H9 (cell line): ENCODE measurements at places on chromosomes 16 and 17. TPM values are rescaled to one million over a fixed set of nuclear protein-coding genes. Genes with fewer than 3 reads are reported as not detected.
A peak's percentile ranks its signal among the peaks of the same experiment; 100 is the strongest.

- DNase-seq = no peak
- peaks cover 42% of the 10 kb centered on the region for H3K36me3 ChIP-seq
- no peaks in the 10 kb centered on the region for H3K27me3 ChIP-seq
- no peak overlapping the region for H3K27ac ChIP-seq
- H3K4me1 ChIP-seq = peaks cover 5% of the 10 kb centered on the region; the same call in 1 of the 2 replicates
These were observed 10.3 kb downstream of the HSPB9 start for GRCh38 chr17:42132941-42133340.

DNA sequence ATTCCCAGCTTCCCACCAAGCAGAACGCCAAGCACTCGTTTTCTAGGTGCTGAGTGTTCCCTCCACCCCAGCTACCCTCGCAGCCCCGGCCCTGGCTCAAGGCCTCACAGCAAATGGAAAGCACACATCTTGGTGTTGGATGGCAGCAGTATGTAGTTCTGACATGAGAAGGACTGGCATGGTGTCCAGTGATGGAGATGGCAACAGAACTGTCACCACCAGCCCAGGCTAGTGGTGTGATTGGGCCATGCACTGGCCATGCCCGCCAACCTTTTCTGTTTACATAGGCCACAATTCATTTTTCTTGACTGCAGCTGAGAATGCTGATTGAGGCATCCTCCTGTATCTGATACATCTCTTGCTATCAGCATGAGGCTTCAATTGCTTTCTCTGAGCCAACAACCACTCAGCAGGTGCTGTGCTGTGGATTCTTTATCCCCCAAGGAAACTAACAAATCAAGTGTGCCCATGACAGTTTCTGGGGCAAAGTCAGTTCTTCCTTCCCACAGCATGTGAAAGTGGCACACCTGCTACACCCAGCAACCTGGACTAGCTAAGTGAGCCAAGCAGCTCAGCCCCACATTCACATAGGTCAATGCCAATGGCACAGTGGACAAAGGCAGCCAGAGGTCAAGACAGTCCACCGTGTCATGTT lies 3.8 kb downstream of the SLC12A4 start:
- H3K27ac ChIP-seq = no peak overlapping the region
- no peak for DNase-seq
- no peak overlapping the region for H3K4me3 ChIP-seq
- no peaks in the 10 kb centered on the region for H3K27me3 ChIP-seq

- no peaks in the 10 kb centered on the region for H3K4me1 ChIP-seq
- DNase-seq = no peak
- no peaks in the 10 kb centered on the region for H3K36me3 ChIP-seq
- no peak overlapping the region for H3K4me3 ChIP-seq
- H3K27ac ChIP-seq = no peak overlapping the region
These were observed 13.2 kb upstream of the ZNF469 start for GRCh38 chr16:88369447-88370008.

- no peaks in the 10 kb centered on the region for H3K36me3 ChIP-seq
- no peaks in the 10 kb centered on the region for H3K4me1 ChIP-seq
- no peak overlapping the region for H3K27ac ChIP-seq
- no peak overlapping the region for H3K4me3 ChIP-seq
These were observed 81.0 kb downstream of the MYH11 start for GRCh38 chr16:15775663-15776304.

DNA sequence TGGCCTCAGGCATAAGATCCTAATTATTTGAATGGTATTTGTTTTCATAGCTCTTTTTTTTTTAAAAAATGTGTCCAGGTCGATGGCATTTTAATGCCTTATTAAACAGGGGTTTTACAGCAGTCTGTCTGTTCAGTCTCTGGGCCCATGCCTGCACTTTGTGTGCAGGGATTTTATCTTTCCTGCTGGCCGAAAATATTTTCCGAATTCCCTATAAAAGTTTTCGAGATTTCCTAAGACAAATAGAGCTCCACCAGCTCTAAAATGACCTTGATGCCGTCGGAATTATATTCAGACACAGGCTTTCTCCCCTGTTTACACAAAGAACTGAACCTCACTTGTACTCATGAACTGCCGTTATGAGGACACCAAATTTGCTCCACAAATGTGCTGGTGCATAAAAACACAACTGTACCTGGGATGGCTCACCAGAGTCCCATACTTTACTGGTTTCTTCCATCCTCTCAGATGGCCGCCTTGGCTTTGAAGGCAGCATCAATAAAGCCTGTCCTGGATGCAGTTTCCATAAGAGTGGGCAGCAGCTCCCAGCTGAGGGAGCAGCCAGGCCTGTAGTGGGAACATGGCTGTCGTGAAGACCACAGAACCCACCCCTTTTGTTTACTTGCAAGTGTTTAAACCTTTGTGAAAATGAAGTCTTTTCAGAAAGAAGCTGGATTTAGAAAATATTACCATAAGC lies 44.9 kb downstream of the TBX4 start:
- H3K4me1 ChIP-seq = no peaks in the 10 kb centered on the region; the same call in 1 of the 2 replicates
- H3K4me3 ChIP-seq = no peak overlapping the region
- H3K27ac ChIP-seq = no peak overlapping the region
- H3K36me3 ChIP-seq = no peaks in the 10 kb centered on the region

KRT39 gene
- total RNA-seq = not detected in 2 replicates

RUNDC3A gene
- 2.2 and 3.8 TPM in 2 replicates for total RNA-seq

GRCh38 chr16:78386557-78387324 lies 287.3 kb downstream of the WWOX start:
- DNase-seq = no peak
- H3K4me3 ChIP-seq = no peak overlapping the region
- no peak overlapping the region for H3K27ac ChIP-seq
- H3K4me1 ChIP-seq = no peaks in the 10 kb centered on the region
- no peaks in the 10 kb centered on the region for H3K27me3 ChIP-seq
- peaks cover 5% of the 10 kb centered on the region; the same call in 1 of the 2 replicates for H3K36me3 ChIP-seq

DNA sequence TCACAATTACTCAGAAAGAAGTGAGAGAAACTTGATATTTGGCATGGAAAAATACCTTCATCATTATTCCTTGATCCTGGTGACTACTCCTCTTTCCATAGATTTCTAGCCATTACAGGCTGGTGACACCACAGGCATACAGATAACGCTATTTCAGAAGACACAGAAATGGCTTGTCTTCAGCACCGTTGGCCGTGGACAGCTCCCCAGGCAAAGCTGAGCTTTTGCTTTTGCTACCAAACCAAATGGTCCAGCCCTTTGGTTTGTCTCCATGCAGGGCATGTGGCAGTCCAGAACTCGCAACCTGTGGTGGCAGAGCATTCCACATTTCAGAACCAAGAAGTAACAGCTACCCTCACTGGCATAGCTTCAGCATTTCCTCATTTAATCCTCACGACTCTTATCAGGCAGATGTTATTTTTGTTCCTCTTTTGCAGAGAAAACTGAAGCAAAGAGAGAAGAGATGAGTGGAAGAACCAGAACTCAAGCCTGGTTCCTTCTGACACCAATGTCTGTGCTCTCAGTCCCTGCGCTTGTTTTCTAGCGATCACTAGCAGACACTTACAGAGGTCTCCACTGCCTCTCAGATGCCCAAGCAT lies 55.5 kb downstream of the HS3ST4 start:
- no peak overlapping the region for H3K4me3 ChIP-seq
- no peak overlapping the region for H3K27ac ChIP-seq
- H3K27me3 ChIP-seq = no peaks in the 10 kb centered on the region
- no peaks in the 10 kb centered on the region for H3K36me3 ChIP-seq
- DNase-seq = peak; percentile 48

- H3K4me1 ChIP-seq = no peaks in the 10 kb centered on the region; the same call in 1 of the 2 replicates
- no peak overlapping the region for H3K4me3 ChIP-seq
- no peak overlapping the region for H3K27ac ChIP-seq
- H3K36me3 ChIP-seq = peaks cover 5% of the 10 kb centered on the region; the same call in 1 of the 2 replicates
- H3K27me3 ChIP-seq = no peaks in the 10 kb centered on the region
- DNase-seq = no peak
These were observed 61.3 kb upstream of the SDK2 start for GRCh38 chr17:73705594-73705993.

DNA sequence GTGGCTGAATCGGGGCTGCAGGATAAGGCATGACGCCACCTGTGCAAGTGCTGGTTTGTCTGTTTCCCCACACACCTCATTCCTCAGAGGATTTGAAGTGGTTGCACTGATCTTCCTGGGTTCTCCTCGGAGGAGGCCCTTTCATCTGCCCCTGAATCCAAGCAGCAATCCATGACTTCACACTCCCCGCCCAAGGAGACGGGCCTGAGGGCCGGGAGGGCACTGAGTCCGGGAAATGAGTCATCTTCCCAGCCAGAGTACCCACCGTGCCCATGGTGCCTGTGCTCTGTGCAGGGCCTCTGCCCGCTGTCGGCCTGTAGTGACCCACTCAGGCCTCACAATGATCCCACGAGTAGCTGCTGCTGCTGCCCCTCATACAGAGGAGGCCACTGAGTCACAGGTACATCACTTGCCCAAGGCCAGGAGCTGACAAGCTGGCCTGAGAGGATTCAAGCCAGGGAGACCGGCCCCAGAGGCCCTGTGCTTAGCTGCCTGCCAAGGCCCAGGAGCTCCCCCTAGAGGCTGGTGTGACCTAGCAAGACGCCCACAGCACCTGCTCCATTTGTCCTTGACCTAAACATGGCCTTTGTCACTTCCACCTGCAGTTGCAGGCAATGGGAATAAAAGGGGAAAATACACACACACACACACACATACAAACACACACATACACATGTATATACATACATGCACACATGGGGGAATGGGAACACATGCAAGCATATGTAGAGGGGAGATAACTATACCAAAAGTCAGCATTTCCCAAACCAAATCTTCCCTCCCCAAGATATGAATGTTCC lies 240.0 kb downstream of the C16orf95 start:
- DNase-seq = peak; percentile 86
- H3K27ac ChIP-seq = no peak overlapping the region
- no peaks in the 10 kb centered on the region for H3K27me3 ChIP-seq
- H3K4me3 ChIP-seq = no peak overlapping the region

GRCh38 chr17:58593123-58593522 lies 78.7 kb upstream of the MTMR4 start:
- no peak overlapping the region for H3K27ac ChIP-seq
- no peaks in the 10 kb centered on the region for H3K36me3 ChIP-seq
- no peaks in the 10 kb centered on the region for H3K4me1 ChIP-seq

NOXO1 gene
- 1.3 and 1.7 TPM in 2 replicates for total RNA-seq

- no peak for DNase-seq
- H3K4me3 ChIP-seq = no peak overlapping the region; the same call in 2 of the 3 replicates
- peaks cover 17% of the 10 kb centered on the region for H3K36me3 ChIP-seq
- H3K27ac ChIP-seq = no peak overlapping the region
- H3K4me1 ChIP-seq = no peaks in the 10 kb centered on the region
These were observed 56.3 kb downstream of the IL21R start for GRCh38 chr16:27458258-27458657.

- no peaks in the 10 kb centered on the region; the same call in 1 of the 2 replicates for H3K27me3 ChIP-seq
- H3K36me3 ChIP-seq = peaks cover 5% of the 10 kb centered on the region
- H3K27ac ChIP-seq = no peak overlapping the region
- peak overlapping the region; percentile 64 for H3K4me3 ChIP-seq
- no peak for DNase-seq
These were observed 29.5 kb upstream of the GSE1 start for GRCh38 chr16:85583491-85584181.

GRCh38 chr16:48444574-48444973 lies 59.4 kb upstream of the SIAH1 start:
- no peak for DNase-seq
- H3K4me3 ChIP-seq = no peak overlapping the region
- no peaks in the 10 kb centered on the region for H3K36me3 ChIP-seq
- H3K4me1 ChIP-seq = no peaks in the 10 kb centered on the region; the same call in 1 of the 2 replicates

CDH11 gene
- 4.9 and 5.4 TPM in 2 replicates for total RNA-seq

CACNG5 gene
- total RNA-seq = 1.2 and 1.6 TPM in 2 replicates

DNA sequence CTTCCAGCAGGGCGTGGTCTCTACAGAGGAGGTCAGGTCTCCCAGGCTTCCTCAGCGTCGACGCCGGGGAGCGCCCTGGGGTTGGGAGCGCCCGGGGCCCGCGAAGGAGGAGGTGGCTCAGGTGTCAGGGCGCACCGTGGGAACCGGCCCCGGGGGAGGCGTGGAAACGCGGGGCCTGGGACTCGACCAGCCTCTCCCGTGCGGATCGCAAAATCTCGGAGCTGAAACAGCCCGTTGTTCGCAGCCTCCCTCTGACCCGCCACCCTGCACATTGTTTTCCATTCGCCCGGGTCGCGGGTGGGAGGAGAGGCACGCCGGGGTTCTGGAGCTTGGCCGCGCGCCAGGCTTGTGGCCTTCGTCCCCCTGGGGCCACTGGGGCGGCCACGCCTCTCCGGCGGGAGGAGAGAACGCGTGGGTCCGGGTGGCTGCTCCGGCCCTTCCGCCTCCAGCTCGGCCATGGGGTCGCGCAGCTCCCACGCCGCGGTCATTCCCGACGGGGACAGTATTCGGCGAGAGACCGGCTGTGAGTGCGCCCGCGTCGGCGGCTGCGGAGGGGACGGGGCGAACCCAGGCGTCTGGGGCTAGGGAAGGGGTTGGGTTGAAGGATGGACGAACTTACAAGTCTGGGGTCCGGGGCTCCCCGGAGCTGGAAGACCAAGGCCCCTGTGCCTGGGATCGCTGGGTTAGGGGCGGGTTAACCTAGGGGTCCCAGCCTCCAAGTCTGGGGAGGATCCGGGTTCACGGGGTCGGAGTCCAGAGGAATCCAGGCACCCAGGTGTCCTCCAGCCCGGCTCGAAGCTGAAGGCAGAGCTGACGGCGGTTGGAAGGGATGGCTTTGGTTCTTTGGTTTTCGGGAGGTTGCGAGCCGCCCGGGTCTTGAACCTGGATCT lies at the start of gene CHP2:
Gene CHP2 (plus strand): TSS at position 433 of the 890 bp plus-strand sequence. CDS start 24 bp downstream, at position 457.
- H3K27ac ChIP-seq = no peak within 1 kb of the TSS
- peaks cover 5% of the 10 kb centered on the region; the same call in 1 of the 2 replicates for H3K36me3 ChIP-seq
- H3K4me1 ChIP-seq = no peaks in the 10 kb centered on the region
- DNase-seq = peak; percentile 58
- peaks cover 5% of the 10 kb centered on the region; the same call in 1 of the 2 replicates for H3K27me3 ChIP-seq

DNA sequence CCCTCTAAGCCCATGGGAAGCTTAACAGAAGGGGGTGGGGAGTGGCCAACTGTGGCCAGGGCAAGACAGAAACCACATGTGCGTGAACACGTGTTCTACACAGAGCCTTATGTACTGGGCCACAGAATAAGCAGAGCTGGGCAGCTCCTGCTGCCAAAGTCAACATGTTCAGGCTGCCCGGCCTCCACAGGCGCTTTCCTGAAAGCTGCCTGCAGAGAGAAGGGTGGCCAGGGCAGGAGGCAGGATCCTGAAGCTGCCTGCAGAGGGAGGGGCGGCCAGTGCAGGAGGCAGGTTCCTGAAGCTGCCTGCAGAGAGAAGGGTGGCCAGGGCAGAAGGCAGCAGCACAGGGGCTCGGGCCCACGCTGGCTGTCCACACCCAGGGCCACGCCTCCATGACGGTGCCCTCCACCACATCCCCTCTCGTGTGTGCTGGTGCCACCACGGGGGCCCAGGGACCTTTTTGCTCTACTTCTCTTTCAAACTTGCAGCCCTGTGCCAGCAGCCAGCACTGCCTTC lies 79.5 kb downstream of the ANKRD11 start:
- peaks cover 2% of the 10 kb centered on the region for H3K36me3 ChIP-seq
- DNase-seq = no peak
- peaks cover 12% of the 10 kb centered on the region; the same call in 1 of the 2 replicates for H3K4me1 ChIP-seq
- H3K4me3 ChIP-seq = no peak overlapping the region
- H3K27ac ChIP-seq = no peak overlapping the region

DNA sequence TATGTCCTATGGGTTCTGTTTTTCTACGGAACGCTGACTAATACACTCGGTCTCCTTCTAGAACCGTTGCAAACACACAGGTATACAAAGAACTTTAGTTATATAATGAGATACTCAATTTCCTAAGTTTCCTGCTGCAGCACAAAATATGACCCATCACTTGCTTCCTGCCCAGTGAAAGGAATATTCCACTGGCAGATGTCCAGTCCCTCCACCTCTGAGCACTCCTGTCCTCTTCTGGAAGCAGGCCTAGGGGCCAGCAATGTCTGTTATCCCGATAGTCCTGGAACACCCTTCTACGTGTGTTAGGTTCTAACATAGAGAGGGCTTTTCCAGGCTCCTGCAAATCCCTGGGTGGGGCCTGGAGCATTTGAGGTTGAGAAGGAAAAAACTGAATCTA lies 32.7 kb downstream of the ADAMTS18 start:
- H3K4me1 ChIP-seq = peaks cover 2% of the 10 kb centered on the region; the same call in 1 of the 2 replicates
- DNase-seq = no peak
- H3K27ac ChIP-seq = no peak overlapping the region
- no peaks in the 10 kb centered on the region for H3K27me3 ChIP-seq
- no peaks in the 10 kb centered on the region for H3K36me3 ChIP-seq

KRTAP4-5 gene
- not detected in 2 replicates for total RNA-seq
